ENCODE measurements at places on chromosomes 5 and 9.

GRCh38 chr5:65722575-65723403 is 784 bp downstream of the NLN start:
- DNase-seq, result peak; percentile 80

GRCh38 chr9:98795970-98796363 is 388 bp downstream of the ANKS6 start:
- no peak for DNase-seq

DNA sequence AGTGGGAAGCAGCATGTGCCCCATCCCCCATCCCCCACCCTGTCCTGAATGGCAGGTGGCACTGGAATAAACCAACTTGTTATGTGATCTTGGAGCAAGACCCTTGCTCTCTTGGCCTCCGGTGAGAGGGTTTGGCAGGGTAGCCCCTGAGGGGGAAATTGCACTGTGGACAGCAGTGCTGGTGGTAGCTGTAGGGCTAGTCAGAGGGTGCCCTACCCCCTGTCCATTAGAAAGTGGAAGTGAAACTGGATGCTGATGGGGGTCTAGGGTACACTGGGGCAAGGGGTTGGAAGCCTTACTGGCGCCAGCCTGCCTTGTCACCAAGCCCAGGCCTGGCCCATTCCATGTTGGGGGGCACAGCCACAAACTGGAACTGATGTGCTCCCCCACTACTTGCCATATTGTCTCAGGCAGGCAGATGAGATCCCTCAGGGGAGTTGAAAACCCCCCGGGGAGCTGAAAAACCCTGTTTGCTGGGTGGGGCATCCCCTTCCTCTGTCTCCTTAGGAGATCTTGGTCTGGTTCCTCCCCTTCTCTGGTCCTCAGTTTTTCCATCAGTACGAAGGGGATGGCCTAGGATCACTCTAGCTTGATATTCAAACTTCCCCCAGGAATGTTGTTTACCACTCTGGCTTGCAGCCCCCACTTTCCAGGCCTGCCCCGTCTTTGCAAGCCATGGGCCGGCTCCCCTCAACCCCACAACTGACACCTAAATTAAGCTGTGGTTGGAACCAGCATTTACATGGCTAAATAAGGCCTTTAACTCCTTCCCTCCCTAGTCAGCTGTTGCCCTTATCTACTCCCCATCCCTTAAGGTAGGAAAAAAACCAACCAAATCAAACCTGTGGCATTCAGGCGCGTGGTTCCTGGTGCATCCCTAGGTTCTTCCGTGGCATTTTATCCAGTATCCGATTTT is 14.4 kb upstream of the SYNPO start:
- no peak for DNase-seq

DNA sequence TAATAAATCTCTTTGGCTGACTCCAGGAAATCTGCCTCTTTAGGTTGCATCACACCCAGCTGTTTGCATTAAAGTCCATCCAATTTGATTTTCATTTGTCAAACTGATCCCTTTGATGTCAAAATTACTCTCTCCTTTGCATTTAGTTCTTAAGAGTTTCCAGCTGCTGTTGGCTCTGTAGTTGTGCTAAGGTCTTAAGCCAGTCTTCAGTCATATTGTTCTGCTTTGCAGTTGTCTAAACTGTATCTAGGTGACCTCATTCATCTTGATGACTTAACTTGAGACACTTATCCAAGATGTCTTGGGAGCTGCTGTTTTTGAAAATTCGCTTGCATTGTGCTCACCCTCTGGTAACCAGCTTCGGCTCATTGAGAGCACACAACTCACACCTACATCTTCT is 386.9 kb upstream of the TLE4 start:
- DNase-seq, result no peak

GRCh38 chr5:89864941-89865340 is 544.6 kb downstream of the CETN3 start:
- no peak for DNase-seq

DNA sequence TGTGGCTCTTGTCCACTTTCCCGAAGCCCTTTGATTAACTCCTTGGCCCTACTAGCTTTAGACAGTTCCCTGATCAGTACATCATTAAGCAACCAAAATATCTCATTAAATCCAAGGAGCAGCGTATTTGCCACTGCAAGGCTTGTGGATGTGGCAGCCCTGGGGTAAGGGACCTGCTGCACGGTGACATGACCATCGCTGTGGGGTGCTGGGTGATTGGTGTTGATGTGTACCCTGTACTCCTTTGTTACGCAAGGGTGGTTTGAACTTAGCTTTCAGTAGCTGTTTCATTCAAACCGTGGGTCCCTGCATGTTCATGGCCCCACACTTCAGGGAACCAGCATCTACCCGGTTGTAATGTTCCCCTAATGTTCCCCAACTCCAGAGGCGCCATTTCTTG is 41.0 kb downstream of the OTULIN start:
- no peak for DNase-seq

DNA sequence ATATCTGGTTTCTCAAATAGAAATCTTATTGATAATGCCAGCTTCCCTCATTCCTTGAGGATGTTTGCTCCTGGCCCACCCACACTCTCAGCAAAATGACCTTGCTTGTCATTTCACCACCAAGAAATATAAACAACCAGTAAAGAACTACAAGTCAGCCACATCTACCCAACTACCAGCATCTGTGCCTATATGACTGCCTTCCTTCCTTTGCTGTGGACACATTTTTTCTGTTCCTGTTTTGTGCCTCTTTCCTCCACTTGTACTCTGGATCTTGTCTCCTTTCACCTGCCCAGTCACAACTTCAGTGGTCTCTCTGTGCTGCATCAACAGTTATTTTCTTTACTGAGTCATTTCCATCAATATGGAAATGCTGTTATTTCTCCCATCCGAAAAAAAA is 20.3 kb downstream of the KIF2A start:
- no peak for DNase-seq

DNA sequence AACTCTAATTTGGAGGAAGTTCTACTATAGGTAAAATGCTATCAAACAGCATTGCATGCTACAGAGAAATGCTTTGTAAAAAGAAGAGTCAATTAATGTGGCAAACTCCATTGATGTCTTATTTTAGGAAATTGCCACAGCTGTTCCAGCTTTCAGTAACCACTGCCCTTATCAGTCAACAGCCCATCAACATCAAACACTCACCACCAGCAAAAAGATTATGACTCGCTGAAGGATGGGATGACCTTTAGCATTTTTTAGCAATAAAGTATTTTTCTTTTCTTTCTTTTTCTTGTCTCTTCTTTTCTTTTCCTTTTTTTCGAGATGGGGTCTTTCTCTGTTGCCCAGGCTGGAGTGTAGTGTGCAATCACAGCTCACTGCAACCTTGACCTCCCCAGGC is 26.0 kb downstream of the CRHBP start:
- no peak for DNase-seq

DNA sequence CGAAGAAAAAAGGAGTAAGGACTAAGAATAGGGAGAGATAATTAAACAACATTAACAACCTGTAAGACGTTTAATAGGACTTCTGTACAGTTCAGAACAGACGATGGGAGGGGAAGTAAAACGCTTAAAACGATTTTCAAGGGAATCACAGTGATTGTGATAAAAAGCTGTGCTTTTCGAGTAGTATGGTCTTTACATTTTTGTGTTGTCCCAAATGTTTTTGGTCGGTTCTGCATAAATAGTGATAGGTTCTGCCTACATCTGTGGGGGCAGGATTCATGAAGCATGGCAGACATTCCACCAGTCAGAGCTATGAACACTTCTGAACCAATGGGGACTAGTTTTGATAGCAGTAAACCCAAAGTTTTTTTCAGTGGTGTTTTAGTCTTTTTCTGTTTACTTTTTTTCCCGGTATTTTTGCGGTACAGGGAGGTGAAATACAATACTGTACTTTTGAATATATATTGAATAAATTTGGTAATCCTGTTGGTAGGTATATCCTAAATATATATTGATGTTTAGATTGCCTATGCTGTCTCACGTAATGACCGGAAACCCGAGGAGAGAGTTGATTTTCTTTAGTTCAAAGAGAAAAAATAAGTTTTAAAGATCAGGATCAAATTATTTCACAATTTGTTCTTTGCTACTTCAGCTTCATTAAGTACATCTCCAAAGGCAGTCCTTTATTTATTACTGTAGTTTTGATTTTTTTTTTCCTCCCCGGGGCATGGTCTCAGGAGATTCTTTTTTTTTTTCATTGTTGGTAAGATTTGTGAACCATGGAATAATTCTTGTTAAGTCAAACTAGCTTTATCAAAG is 1.3 kb downstream of the ERBIN start:
- DNase-seq, result peak; percentile 59

DNA sequence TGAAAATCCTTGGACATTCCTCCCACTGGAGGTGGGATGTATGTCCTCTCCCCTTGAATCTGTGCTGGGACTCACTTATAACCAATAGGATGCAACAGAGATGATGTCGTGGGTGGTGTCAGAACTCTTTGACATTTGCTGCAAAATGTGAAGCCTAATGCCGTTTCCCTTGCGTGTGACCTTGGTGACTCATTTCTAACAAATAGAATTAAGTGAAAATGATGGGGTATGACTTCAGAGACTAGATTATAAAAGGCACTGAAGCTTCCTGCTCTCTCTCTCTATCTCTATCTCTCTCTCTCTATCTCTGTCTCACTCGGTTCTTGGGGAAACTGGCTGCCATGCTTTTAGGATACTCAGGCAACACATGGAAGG is 126.1 kb upstream of the STC2 start:
- peak; percentile 54 for DNase-seq

GRCh38 chr5:155919126-155919525 is 407.8 kb upstream of the SGCD start:
- no peak for DNase-seq

DNA sequence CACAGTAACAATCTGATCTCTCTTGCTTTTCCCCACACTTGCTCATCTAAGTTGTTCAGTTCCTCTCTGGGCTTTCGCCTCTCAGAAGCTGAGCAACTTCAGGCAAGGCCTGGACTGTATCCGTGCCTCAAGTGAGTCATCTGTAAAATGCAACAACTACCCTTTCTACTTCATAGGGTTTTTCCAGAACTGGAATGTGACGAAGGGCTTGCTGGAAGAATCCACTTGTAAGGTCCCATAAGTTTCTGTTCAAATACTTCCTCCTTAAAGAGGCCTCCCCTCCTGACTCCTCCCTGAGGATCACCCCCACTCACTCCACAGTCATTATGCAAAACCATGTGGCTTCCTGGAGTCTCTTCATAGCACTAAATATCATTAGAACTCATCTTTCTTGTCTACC is 17.5 kb upstream of the INSYN2B start:
- DNase-seq, result no peak

DNA sequence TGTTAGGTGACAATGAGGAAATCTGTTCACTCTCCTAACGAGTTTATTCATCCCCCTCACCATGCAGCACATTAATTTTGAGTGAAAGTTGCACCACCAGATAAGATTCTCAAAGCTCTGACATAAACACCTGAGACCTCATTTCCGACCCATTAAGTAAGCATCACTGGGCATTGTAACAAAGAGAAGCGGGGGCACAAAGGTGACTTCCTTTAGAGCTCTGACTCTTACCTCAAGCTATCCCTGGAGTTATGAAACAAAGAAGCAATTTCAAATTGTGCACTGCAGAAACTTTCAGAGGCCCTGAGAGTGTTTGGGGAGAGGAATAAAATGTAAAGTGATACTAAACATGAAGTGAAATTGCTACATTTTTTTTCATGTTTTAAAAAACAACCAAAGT is 29.5 kb downstream of the C5orf15 start:
- no peak for DNase-seq

- DNase-seq, result no peak
Measured at GRCh38 chr5:61253547-61253946, 78.5 kb upstream of the ZSWIM6 start.

- DNase-seq, result no peak
Measured at GRCh38 chr9:130187523-130187846, 15.3 kb downstream of the NCS1 start.

DNA sequence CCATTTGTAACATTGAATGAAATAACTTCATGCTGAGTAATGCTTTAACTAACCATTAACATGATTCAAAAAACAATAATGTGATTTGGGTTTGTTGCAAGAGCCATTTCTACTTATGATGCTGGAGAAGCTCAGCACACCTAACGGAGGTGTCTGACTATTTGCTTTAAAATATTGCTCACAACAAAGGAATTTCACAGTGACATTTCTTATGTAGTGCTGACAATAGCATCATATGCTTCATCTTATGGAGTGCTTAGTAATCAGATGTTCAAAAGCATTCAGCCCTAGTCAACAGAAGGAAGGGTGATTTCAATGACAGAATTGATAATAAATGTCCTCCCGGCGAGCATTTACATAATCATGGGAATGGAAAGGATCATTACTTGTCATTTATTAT is 1003.3 kb upstream of the COX7C start:
- DNase-seq, result no peak

DNA sequence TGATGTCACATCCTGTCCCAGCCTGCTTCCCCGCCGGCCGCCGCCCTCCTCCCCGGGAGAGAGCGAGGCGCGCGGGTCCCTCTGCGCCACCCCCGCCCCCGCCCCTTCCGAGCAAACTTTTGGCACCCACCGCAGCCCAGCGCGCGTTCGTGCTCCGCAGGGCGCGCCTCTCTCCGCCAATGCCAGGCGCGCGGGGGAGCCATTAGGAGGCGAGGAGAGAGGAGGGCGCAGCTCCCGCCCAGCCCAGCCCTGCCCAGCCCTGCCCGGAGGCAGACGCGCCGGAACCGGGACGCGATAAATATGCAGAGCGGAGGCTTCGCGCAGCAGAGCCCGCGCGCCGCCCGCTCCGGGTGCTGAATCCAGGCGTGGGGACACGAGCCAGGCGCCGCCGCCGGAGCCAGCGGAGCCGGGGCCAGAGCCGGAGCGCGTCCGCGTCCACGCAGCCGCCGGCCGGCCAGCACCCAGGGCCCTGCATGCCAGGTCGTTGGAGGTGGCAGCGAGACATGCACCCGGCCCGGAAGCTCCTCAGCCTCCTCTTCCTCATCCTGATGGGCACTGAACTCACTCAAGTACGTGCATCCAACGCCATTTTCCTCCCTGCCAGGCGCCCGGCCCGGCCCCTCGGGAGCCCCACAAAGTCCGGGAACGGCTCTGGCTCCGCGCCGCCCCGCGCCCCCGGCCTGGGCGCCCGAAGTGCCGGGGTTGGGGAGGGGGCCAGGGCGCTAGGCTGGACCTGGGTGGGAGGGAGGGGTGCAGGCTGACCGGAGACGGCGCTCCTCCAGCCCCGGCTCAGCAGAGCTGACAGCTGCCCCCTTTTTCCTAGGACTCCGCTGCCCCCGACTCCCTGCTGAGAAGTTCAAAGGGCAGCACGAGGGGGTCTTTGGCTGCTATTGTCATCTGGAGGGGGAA is 12.0 kb upstream of the OLFM1 start:
- peak; percentile 41 for DNase-seq

DNA sequence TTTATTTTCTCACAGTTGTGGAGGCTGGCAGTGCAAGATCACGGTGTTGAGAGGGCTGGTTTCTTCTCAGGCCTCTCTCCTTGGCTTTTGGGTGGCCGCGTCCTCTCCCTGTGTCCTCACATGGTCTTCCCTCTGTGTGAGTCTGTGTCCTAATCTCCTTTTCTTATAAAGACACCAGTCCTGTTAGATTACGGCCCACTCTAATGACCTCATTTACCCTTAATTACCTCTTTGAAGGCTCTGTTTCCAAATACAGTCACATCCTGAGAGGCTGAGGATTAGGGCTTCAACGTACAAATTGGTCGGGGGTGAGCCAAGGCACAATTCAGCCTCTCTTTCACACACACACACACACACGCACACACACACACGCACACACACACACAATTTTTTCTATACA is 73.0 kb downstream of the UGCG start:
- DNase-seq, result no peak

GRCh38 chr5:9716838-9717281 is 86.7 kb upstream of the TAS2R1 start:
- DNase-seq, result no peak

GRCh38 chr5:12777342-12777741 is 873.1 kb upstream of the CTNND2 start:
- no peak for DNase-seq

GRCh38 chr5:106964132-106964531 is 706.6 kb downstream of the EFNA5 start:
- DNase-seq, result peak; percentile 3
